ENCODE measurements at places on chromosomes 13 and 19.
A peak's percentile ranks its signal among the peaks of the same experiment; 100 is the strongest.

- DNase-seq = no peak
These were observed 12.6 kb upstream of the RAB20 start for GRCh38 chr13:110574161-110574560.

DNA sequence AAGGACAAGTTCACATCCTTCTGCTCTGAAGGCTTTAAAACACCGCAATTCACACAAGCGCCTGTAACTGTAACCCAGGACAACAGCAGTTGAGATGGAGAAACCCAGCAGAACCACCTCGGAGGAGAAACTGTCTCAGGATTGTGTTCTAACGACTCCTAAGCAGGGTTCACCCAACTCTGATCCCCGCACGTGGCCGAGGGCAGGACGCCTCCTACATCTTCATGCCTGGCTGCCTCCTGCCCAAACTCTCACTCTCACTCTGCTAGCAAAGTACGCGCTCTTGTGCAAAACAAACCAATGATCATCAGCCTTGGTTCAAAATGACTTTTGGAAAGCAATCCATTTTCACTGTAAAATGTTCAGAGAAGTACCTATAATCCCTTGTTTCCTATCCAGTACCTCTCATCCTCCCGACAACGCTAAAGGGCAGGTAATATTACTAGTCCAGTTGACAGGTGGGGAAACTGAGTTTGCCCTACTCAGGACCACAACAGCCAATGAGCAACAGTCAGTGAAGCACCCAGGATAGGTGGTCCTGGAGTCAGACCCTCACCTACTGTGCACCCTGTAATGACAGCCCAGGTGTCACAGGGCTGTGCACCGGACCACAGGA lies 25.6 kb downstream of the EPS15L1 start:
- no peak for DNase-seq

- no peak for DNase-seq
These were observed 513.0 kb downstream of the IRS2 start for GRCh38 chr13:109273326-109273751.

- DNase-seq = no peak
These were observed 691.1 kb upstream of the SLC10A2 start for GRCh38 chr13:103757361-103757760.

DNA sequence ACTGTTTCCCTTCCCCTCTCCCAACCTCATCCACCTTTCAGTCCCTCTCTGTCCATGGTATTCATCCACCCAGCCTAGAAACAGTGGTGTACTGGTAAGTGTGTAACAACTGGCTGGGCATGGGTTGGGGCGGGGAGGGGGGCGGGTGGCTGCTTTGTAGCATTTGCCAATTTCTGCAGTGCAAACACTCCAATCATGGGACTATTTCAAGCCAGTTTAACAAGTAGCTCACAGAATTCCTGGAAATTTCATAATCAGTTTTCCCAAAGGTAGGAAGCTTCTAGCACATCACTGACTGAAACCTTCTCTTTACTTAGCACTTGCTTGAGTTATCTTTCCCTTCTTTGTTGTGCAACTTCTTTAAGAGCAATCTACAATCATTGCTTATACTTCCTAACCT lies 100.8 kb upstream of the WASF3 start:
- DNase-seq = no peak

DNA sequence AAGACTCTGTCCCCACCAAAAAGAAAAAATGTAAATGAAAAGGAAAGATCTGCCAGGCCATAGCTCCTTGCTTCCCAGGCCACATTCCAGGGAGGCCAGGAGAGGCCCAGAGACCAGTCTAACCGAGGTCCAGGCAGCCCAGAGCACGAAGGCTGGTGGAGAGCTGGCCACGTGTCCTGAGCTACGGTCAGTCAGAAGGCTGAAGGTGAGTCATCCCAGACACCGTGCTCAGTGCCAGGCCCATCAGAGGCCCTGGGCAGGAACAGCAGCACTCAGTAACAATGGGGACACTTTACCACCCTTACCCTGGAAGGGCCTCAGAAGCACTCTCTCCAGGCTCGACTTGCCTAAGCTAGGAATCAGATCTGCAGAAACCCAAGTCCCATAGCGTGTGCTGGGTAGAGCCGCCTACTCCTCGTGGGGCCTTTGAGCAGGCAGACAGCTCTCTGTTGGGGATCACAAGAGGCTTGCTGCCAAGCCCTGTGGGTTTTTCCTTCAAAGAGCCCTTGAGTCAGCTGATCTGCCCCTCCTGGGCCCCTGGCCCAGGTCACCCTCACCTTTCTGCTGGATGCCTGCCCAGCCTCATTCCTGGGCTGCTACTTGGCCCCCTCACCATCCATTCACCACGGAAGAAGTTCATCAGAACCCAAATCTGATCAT lies 11.6 kb upstream of the DNMT1 start:
- no peak for DNase-seq

DNA sequence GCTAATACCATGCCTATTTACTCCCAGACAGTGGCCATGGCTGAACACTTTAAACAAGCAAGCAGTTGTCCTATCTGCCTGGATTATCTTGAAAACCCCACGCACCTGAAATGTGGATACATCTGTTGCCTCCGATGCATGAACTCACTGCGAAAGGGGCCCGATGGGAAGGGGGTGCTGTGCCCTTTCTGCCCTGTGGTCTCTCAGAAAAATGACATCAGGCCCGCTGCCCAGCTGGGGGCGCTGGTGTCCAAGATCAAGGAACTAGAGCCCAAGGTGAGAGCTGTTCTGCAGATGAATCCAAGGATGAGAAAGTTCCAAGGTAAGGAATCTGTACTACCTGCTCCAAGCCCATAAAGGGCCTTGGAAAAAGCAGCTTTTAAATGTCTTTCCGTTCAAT lies 8.6 kb downstream of the RFPL4AL1 start:
- no peak for DNase-seq

DNA sequence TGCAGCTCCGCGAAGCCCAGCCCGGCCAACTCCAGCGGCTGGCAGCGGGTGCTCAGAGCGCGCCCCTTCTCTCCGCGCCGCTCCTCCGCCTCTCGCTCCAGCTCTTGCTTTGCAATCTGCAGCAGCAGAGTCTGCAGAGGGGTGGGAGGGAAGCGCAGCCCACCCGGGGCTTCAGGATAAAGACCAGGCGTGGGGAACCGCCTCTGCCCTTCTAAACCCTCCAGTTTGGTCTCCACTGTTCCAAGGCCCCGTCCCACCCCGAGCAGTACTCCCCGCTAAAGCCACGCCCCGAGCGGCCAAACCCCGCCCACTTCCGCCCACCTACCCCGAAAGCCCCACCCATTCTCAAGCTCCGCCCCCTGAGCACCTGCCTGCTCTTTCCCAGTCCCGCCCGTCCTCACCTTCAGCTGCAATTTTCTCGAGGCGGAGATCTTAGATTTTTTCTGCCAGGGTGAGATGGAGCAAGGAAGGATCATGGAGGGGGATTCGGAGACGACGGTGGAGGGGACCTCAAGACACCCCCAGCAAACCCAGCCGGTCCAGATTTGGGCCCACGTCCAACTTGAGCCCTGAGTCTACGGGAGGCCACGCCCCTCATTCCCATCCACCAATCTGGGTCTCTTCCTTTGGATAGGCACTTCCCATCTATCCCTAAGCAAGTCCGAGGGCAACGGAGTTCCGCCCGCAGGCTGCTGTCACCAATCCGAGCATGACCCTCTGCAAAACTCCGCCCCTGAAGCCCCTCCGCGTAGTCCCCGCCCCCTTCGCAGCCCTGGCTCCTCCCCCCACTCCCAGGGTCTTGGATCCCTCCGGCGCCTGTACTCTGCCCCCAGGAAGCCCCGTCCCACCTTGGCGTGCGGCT lies 1.1 kb downstream of the TNNI3 start:
- peak; percentile 64 for DNase-seq

- DNase-seq = peak; percentile 28
These were observed 63.4 kb downstream of the MLLT1 start for GRCh38 chr19:6216236-6216995.

- no peak for DNase-seq
These were observed 7.5 kb upstream of the DMWD start for GRCh38 chr19:45800070-45800553.

GRCh38 chr13:60720590-60720989 lies 323.6 kb downstream of the TDRD3 start:
- DNase-seq = no peak

DNA sequence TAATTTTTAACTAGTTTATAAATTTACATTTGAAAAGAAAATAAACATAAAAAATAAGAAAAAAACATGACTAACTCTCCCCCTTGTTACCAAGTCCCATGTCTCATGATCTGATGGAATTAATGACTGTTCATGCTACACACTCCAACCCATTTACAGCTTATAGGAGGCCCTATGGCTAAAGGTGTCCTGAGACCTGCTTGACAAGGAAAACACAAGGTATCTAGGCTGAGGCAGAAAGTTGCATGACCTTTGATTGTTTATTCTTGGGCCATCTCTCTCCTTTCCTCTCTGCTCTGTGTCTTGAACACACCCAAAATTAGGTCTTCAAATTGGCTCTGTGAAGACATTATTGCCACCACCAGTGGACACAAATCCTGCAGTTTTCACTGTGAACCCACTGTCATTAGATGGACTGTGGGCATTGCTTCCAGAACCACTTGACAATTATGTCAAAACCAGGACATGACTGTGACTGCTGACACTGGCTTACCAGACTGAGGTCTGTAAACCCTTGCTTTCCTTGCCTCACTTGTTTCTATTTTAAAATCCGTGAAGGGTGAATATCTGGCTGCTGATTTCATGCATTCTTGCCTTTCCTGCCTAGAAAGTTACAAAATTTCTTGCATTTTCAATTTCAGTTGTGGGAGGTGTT lies 386.5 kb upstream of the SPRY2 start:
- no peak for DNase-seq

DNA sequence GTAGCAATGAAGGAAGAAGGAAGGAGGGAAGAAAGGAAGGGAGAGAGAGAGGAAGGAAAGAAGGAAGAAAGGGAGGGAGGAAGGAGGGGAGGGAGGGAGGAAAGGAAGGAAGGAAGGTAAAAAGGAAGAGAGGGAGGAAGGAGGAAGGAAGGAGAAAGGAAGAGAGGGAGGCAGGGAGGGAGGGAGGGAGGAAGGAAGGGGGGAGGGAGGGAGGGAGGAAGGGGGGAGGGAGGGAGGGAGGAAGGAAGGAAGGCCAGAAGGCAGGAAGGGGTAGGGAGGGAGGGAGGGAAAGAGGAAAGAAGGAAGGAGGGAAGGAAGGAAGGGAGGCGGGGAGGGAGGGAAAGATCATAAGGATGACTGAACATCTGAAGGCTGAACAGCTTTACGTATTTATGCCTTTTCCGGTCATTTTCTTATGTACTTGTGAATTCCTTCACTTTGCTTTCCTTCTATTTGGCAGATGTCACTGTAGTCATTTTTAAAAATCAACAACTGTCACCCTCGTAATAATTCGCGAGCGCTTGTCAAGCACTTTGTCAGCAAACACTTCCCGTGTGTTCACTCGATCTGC lies 6.7 kb upstream of the TTYH1 start:
- DNase-seq = no peak

- no peak for DNase-seq
These were observed 72.8 kb downstream of the COL4A2 start for GRCh38 chr13:110379905-110380341.

- DNase-seq = no peak
These were observed 97.1 kb downstream of the HSPH1 start for GRCh38 chr13:31064636-31065035.

DNA sequence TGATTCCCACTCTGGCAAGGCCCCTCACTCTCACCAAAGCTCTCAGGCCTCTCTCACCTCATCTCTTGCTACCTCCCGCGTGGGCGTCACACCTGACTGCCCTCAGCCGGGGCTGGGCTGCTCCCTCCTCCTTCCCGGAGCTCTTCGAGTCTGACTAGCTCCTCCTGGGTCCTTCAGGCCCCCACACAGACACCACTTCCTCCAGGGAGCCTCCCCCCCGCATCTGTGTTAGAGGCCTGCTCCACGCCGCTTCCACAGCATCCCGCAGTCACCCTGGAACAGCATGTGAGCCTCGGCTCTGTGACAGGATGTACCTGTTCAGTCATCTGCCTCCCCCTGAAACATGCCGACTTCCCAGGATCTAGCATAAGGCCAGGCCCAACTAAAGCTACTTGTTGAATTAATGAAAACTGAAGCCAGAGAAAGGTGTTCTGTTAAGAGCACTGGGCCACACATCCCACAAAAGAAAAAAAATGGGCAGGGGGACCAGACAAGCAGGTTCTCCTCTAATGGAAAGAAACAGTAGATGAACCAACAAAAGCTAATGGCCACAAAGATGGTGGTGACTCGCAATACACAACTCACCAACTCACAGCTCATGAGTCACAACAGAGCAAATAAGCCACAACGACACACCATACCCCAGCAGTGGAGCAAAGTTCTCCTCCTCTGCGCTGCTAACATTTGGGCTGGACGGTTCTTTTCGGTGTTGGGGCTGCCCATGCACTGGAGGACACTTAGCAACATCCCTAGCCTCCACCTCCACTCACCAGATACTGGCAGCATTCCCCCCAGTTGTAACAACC lies 3.0 kb downstream of the PPP6R1 start:
- DNase-seq = peak; percentile 64

DNA sequence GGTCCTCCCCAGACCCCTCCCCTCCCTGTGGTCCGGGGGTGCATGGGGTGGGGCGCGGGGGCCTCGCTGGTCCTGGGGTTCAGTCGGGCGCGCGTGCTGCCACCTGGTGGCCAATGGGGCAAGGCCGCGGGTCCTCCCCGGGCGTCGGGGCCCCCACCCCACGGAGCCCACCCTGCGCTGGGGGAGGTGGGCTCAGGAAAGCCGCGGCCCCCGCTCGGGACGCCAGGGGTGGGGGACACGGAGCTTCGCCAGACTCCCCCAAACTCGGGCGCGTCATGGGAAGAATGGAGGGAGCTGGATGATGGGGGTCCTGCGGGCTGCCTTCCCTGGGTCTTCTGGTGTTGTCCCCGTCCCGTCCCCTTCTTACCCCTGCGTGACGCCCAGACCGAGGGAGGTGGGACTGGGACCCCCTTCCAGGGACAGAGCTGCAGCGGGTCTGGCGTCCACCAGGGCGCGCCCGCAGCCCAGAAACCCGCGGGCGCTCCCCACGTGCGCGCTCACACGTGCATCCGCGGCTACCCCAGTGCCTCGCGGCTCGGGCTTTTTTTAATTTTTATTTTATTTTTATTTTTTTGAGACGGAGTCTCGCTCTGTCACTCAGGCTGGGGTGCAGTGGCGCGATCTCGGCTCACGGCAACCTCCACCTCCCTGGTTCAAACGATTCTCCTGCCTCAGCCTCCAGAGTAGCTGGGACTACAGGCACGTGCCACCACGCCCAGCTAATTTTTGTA lies 19.8 kb upstream of the TCF3 start:
- DNase-seq = peak; percentile 79

DNA sequence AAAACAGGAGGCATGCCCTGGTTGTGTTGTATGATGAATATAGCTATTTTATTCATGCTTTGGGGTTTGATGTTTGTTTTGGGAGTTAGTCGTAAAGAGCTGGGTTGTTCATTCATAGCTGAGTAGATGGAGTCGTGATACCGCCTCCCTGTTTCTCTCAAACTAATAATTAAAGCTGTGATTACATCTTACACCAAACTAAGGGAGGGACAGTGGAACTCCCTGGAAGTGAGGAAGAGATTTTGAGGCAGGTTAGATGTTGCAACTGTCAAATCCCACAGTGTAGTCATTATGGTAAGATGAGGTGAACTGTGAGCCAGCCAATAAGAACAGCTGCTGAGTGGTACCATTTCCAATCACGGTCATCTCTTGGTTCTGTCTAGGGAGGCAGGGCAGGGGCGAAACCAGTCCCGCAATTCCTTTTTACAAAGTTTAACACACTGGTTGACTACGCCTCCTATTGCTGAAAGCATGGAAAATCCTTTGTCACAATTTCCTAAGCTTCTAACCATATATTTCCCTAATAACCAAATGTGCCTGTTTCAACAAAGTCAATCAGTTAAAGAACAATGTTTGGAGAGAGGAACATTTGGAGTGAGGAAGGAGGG lies 207.6 kb upstream of the SERP2 start:
- DNase-seq = no peak

- no peak for DNase-seq
These were observed 56.8 kb downstream of the KCNC3 start for GRCh38 chr19:50272263-50272897.

Measured in activated naive CD8-positive, alpha-beta T cell treated with anti-CD3 and anti-CD28 coated beads, Interleukin-2, amount 10 ng/mL, durations not matched to agents 7 days and 5 days (primary cell).